AG09309 (cell line): ENCODE measurements at places on chromosomes 6 and 20.

GRCh38 chr6:125863023-125863422 lies 72.3 kb downstream of the NCOA7 start:
- DNase-seq = no peak

DNA sequence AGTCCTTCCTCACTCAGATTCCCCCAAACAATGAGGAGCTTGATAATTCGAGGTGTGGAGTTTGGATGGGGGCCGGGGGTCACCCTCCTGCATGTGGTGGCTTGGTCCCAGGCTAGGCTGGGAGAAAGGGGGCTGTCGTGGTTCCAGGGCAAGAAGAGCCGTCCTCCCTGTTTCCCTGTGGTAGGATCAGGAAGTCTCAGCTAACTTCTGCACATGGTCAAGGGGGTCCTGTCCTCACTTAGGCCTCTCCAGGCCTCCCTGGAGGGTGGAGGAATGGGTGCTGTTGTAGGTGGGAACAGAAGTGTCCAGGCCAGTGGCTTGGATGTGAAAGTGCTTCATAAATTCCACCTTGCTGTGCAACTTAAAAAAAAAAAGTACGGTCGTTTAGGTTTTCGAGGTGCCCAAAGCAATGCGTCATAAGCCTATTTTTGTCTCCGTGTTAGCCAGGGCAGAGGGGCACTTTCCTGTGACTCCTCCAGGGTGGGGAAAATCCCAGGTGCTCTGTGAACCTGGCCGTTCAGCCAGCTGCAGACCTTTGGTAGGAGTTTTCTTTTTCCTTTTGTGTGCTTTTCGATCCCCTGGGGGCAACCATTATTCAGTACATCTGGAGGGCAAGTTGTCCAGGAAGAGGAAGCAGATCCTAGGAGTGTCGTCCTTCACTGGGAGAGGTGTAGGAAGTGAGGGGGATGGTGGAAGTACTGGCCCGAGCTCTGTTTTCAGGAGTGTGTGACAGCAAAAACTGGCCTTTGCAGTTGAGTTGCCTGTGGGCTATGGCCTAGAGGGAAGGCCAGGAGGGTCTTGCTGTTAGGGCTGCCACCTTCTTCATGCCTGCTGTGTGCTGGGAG lies 9.6 kb downstream of the IGF2R start:
- DNase-seq = no peak

- DNase-seq = no peak
Measured at GRCh38 chr6:163738725-163739407, 324.3 kb downstream of the QKI start.

- DNase-seq = no peak
Measured at GRCh38 chr6:24529985-24530384, 35.2 kb downstream of the ALDH5A1 start.

DNA sequence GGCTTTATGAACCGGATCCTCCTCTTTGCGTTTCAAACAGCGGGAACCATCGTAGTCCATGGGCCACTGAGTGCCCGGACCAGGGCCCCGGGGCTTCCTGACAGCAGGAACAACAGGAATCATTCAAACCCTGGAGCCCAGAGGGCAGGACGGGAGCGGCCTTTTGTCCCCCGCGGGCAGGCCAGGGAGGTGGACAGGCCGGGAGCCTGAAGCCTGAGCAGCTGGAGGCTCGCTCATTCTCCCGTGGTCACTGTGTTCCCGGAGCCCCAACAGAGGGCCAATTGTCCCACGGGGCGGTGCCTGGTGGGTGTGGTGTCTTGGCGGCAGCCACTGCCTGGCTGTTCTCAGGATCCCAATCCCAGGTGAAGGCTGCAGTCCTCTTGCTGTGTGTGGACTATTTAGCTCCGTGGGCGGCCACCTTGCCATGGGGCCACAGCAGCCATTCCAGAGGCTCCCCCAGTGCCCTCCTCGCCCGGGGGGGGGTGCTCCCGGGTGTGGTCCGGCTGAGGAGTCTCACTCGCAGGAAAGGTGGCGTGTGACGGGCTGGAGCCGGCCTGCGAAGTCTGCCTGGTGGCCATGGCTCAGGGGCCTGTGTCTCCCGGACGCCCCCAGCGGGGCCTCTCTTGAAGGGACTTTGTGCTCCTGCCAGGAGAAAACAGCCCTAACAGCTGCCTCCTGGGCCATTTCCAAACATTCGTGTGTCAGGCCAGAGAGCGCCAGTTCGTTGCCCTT lies 77.2 kb upstream of the BHLHE23 start:
- DNase-seq = no peak

GRCh38 chr20:57420571-57421252 lies 29.5 kb downstream of the RBM38 start:
- DNase-seq = no peak

DNA sequence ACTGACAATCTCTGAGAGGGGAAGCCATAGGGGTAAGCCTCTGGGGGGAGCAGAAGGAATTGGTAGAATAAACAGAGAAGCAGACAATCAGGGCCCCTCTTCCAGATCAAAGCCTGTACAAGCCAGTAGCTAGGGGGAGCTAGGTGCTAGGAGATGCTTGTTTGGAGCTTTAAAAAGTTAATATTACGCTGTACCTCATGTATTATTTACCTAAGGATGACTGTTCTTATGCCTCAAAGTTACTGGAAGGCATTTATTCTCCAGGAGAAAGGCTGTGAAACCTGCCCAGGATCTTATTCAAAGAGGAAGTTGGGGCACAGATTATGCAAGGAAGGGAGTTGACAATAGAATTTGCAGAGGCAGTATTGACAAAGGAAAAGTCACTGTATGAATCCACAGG lies 111.8 kb upstream of the SLC35F1 start:
- DNase-seq = no peak

DNA sequence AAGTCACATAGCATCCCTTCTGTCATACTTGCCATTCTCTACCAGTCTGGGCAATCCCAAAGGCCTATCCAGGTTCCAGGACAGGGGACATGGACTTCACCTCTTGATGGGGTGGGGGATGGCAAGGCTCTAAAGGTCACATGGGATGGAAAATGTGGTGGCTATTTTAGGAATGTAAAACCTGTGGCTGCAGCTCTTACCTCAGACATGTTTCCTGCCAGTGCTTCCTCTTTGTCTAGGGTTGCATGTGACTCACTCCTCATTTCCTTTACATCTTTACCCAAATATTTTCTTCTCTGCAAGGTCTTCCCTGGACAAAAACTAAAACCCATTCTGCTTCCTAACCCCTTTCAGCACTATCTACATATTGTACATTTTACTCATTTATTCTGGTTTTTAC lies 135.7 kb downstream of the BTBD3 start:
- DNase-seq = no peak

- DNase-seq = no peak
Measured at GRCh38 chr6:155955038-155955437, 499.4 kb upstream of the NOX3 start.

DNA sequence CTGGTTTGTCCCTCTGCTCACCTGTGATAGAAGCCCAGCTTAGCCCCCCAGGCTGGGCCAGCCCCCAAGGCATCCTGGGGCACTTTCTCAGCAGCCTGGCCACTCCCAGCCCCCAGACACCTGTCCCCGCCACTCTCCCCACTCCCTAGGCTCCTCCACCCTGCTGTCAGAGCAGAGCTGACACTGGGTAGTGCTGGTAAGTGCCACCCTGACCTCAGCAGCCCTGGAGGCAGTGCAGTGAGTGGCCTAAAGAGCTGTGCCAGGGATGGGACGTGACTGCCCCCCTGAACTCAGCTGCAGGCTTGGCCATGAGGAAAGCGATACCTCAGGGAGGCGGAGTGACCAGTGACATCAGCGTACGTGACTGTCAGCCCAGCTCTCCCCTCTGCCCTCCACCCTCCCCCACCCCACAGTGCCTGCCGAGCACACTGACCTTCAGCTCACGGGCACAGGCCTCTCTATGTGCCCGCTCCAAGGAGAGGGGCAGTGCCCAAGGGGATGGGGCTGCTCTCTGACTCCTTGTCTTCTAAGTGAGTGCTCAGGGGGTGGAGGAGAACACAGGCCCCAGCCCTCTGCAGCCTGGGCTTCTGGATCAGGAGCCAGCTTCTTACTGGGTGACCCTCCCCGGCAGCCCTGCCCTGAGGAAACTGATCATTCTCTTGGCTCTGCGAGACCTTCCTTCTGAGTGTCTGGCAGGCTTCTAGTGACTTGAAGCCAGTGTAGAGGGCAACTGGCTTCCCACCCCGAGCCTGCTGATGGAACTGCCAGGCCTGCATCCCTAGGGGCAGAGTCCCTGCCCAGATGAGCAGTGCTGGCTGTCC lies 172.7 kb downstream of the MRPL14 start:
- no peak for DNase-seq

DNA sequence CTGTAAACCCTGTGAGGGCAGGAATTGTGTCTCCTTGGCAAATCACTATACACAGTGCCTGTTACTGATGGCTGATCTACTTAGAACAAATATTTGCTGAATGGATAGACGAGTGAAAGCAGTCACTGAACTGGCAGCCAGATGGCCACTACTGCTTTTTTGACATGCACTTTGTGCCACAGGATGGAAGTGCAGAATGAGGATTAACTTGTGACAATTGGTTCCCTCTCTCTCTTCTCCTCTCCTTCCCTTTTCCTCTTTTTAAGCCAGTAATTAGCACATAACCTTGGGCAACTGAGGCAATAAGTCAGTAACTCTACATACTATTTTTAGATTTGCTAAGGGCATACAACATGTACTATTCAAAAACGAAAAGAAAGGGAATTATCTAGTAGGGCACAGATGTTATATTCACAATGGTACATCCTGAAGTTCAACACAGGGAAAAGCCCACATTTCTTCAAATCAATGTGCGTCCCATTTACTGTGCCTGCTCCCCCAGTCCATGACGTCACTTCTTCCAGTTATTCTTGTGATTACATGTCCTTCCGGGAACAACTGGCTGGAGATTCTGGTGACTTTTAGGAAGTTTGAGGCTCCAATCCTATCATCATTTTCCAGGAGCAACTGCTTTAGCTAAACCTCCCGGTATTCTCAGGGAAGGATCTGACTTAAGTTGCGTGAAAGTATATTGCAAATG lies 17.0 kb upstream of the RPS6KA2 start:
- DNase-seq = no peak

DNA sequence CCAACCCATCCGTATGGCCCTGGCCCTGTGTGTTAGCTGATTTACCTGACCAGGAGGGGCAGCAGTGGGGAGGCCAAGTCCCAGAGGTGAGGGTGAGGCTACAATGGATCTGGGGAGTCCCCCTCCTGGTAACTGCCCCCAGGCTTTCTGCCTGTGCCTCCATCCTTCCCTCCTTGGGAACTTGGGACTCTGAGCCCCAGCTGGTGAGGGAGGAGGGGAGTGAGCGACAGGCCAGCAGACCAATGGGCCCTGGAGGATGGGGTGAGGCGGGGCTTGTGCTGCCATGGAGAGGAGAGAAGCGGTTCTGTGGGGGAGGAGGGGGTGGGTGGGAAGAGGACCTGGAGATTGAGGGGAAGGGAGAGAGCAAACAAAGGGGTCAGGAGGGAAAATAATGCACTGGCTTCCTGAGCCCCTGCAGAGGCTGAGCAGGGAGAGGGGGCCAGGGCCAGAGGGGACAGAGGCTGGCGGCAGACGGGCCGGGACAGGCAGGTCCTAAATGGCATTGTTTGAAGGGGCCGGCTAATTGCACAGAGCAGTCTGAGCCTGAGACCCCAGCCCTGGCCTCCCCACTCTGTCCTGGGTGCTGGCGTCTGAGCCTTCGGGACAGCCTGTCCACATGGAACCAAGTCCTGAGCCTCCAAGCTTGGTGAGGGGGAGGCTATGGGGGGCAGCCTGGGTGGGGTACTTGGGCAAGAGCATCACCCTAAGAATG lies 17.5 kb downstream of the DNMT3B start:
- DNase-seq = no peak

DNA sequence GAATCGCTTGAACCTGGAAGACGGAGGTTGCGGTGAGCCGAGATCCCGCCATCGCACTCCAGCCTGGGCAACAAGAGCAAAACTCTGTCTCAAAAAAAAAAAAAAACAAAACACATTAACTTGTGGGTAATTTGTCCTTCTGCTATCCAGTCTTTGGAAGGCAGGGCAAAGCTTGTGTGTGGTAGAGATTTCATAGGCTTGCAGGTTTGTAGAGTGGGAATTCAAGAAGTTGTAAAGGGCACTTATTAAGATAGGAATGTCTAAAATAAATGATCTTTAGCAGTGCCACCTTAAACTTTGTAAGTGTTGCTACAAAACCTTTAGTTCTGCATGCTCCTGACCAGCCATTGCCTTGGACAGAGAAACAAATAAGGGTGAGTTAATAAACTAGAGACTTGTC lies 8.4 kb downstream of the VAPB start:
- no peak for DNase-seq

DNA sequence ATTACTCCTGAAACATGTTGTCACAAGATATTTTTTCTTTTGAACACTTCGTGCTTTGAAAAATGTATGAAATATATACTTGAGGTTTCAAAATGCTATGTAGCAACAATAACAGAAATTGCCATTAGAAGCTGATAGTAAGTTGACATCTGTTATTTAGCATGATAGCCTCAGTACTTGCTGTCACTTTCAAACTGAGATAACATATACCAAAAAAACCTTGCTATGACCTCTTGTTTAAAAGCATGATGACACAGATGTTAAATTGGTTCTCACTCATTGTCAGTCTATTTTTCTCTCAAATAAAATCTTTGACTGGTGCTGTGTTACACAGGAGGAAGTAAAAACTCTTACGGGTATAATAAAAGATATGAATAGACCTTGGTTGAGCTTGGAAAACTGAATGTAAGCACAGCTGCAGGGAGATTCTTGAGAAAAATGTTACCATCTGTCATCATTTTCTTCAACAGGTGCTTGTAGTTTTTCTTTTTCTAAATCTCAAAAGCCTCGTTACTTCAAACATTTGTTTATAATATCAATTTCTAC lies 18.6 kb downstream of the MOXD1 start:
- DNase-seq = no peak

DNA sequence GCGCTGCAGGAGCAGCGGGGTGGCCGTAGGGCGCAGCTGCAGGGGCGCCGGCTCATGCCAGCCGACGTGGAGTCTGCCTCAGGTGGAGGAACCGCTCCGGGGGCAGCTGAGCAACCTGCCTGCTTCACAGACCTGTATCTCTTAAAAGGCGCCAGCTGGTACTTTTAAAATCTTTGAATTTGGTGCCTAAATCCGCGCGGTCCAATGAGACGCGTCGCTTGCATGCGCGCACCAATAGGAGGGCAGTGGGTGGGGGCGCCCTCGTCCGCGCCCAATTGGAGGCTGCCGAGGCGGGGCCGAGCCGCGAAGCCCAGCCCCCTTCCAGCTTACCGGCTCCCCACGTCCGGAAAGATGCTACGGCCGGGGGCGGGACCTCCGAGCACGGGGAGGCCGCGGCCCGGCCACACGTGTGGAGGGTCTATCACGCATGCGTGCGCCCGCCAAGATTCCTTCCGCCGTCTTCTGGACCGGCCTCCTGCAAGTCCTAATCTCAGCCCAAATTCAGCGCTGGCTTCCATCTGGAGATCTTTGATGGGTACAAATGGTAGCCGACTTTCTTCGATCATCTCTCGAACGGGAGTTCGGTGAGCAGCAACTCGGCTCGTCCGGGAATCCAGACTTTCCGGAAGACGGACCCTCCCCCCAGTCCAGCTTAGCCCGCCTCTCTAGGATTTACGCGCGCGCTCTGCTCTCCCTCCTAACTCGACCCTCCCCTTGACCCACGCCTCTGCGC lies at the start of gene FBXO5:
TSS of gene FBXO5 (minus strand) at position 138 of the 733 bp plus-strand sequence. CDS start at position 56, 82 bp downstream.
- DNase-seq = peak; percentile 86

DNA sequence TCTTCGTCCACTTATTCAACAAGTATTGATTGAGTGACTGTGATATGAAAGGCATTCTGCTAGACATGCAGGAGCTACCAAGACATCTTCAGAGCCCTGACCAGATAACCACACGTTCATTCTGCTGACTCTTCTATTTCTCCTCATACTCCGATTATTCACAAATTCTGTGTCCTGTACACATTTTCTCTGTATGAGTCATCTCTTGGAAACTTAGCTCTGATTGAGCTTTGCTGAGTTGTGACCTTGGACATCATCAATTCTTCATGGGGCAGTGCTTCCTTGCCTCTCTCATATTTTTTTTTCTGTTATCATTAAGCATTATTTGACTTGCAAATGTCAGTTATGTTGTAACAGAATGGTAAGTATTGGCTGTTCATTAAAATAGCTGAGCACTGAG lies 351.6 kb upstream of the CNR1 start:
- no peak for DNase-seq
